ENCODE measurements at places on chromosomes 3 and 15.
A peak's percentile ranks its signal among the peaks of the same experiment; 100 is the strongest.

DNA sequence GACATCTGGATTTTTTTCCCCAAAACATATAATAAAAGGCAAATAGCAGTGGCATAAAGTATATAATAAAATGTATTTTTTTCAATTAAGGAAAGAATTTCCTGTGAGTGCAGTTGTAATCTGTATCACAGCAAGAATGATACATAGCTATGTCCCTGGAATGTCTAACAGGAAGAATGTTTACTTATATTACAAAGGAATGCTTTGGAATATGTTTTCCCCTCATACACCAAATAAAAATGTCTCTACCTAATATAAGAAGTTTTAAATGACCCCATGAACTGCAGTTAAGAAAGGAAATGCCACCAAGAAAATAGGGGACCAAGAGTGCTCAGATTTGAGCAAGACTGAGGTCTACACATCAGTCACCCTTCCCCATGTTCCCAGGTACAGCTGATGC, 38.0 kb upstream of the ATP11B start:
- DNase-seq = no peak

DNA sequence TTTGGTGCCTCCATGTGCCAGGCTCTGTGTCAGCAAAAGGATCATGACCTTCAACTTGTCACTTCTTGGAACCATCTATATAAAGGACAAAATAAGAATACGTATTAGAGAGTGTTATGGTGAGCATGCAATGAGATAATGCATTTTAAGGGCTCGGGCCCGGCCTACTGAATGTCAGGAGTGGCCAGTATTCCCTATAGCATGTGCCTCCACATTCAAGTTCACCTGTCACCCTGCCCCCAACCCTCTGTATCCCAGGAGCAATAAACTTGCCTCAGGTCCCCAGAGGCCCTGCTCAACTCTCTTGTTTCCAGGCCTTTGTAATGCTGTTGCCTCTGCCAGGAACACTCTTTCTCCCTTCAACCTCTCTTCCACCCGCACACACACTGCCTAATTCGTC, 90.2 kb upstream of the SLC6A11 start:
- no peak for DNase-seq

- DNase-seq = no peak
Measured at GRCh38 chr3:124860599-124860998, 26.6 kb downstream of the ITGB5 start.

DNA sequence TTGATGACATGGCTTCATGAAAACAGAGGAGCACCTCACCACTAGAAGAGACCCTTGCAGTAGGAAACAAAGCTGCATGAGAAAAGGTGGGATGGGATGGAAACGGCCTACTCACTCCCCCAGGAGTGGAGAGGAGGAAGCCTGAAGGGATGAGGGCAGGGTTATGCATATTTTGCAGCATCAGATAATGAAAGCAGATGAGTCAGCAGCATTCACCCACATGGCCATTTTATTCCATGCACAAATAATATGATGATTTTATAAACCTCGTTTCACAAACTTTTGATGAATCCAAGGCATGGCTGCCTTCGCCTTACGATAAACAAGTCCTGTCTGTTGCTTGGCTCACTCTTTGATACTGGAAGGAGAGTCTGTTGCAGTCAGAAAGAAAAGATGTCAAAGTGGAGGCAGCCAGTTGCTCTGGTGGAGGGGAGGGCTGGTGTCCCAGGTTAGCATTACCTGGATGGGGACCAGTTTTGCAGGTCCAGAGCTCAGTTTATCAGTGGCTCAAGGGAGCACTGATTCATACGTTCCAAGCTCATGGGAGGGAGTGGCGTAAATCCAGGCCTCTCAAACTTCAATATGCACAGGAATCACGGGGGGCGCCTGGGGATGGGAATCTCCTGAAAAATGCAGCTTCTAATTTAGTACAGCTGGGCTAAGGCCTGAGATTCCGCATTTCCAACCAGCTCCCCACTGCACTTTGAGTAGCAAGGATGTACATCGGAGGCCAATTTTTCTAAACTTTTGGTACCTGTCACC, 9.2 kb upstream of the EHD4 start:
- DNase-seq = no peak

DNA sequence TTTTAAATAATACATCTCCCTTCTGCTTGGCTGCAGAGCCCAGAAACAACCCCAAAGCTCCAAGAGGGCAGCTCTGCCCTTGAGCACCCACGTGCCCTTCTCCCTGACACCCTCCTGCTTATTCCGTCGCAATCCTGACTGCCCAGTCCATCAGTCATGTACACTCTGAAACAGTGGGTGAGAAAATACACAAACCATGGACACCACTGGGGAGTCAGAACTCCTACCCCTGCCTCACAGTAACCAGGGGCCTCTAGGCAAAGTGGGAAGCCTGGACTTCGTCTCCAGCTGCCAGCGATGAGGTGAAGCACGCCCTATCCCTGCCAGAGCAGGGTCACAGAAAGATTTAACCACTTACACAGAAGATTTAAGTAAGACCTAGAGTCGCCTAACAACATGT, 40.1 kb downstream of the HERC2 start:
- DNase-seq = no peak

DNA sequence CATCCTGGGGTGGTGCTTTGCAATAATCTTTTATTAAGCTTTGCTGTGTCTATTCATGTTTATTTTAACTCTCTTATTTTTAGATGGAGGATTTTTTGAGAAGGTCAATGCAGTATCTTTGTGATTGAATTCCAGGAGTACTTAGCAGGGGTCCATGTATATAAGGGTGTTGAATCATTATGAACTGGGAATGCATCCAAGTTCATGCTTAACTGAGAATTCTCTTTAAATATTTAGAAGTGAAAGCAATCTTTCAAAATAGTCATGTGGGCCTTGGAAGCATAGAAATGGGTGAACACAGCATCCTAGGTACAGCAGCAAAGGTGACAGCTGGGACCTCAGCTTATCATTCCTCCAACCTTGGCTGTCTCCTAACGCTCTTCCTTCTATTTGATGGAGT, 27.3 kb downstream of the SPTSSB start:
- no peak for DNase-seq

DNA sequence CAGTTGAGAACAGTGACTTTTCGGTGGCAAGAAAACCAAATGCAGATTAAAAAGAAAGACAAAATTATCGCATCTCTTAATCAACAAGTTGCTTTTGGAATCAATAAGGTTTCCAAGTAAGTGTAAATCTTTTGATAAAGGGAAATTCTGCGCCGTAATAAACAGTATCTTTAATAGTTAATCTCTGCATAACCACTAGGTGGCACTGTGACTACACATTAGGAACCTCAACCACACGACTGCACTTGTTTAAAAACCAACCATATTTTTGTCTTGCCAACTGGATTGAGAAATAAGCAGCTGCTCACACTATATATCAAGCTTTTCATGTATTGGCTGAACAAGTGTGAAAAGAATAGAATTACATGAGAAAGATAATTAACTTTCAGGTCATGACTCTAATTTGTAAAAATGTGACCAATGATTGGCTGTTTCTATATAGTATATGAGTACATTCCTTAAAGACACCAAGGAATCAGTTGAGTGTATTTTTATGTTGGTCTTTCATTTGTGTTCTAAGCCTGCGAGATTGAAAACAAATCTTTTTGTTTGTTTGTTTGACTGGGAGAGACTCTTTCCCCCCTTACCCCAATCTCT, 72.7 kb downstream of the DZIP3 start:
- DNase-seq = peak; percentile 68

GRCh38 chr3:178381555-178381954, 154.7 kb upstream of the KCNMB2 start:
- no peak for DNase-seq

DNA sequence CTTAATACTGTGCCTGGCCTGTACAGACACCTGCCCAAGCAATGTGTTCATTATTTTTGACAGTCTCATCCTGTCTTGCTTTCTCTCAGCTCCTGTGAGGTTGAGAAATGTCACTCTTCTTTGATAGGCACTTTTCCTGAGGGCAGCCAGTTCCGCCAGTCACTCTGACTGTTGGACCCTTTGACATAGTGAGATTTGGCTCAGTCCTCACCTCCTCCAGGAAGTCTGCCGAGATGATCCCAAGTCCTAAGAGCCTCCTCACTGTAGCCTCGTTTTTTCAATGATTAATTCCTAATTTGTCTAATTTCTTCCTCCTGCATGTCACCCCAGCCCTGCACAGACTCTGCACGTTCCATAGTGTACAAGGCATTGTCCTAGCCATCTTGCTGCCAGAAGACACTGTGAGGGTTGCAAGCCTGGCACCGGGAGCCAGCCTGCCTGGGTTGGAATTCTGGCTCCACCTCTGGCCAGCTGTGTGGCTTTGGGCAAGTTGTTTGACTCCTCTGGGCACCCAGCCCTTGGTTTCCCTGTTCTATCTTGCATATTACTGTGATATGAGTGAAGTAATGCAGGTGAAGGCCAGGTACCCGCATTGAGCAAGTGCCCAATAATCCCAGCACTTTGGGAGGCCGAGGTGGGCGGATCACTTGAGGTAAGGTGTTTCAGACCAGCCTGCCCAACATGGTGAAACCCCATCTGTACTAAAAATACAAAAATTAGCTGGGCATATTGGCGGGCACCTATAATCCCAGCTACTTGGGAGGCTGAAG, 24.3 kb downstream of the RPLP1 start:
- DNase-seq = no peak

DNA sequence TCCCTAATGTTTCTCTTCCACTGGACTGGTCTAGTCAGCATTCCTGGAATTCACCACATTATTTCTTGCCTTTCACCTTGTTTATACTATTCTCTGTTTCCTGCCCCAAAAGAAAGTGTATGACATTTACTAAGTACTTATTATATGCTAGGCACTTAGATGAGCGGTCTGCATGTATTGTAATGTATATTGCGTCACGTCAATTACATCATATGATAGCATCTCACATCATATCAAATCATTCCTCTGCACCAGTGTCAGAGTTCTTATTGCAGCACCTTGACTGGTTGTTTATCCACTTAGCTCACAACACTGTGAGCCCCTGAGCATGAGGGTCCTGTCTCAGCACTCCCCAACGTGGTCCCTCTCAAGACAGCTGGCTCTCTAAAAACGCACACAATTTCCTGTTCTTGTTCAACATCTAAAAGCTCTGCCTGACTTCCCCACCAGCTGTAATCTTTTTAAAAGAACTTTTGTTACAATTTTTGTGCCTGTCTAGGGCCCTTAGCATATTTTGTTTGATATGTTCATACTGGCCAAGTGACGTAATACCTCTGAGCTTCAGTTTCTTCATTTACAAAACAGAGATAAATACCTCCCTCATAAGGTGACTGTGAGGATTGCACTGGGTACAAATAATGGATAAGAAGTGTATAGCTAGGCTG, 58.8 kb downstream of the ARHGAP31 start:
- no peak for DNase-seq

DNA sequence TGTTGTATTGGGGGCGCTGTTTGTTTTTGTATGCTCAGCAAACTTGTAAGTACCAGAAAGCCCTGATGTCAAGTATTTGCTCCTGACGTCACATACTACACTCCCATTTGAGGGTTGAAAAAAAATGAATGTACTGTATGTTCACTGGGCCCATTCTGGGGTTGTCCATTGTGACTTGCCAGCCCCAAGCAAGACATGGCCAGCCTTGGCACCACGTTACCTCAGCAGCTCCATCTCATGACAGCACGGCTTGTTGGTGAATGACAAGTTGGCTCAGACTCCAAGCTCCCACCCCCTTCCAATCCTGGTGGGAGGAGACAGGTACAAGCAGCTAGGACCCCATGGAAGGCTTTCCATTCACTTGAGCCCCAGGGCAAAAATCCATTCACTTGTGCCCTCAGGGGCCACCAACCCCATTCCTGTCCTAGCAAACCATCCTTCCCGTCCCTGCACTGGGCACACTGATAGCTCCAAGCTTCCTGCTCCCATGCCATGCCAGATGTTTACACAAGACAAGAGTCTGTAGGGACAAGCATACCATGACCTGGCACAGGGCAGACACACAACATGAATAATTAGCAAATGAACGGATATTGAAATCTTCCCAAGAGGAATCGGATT, 1.6 kb downstream of the PHGR1 start:
- DNase-seq = no peak

- no peak for DNase-seq
Measured at GRCh38 chr3:100424261-100424660, 22.9 kb downstream of the LNP1 start.

Measured in NCI-H1105 (cell line).